Sciatic nerve (tissue), 2 donors: ENCODE measurements at places on chromosomes 6 and 20. TPM values are rescaled to one million over a fixed set of nuclear protein-coding genes. Genes with fewer than 3 reads are reported as not detected.

DNA sequence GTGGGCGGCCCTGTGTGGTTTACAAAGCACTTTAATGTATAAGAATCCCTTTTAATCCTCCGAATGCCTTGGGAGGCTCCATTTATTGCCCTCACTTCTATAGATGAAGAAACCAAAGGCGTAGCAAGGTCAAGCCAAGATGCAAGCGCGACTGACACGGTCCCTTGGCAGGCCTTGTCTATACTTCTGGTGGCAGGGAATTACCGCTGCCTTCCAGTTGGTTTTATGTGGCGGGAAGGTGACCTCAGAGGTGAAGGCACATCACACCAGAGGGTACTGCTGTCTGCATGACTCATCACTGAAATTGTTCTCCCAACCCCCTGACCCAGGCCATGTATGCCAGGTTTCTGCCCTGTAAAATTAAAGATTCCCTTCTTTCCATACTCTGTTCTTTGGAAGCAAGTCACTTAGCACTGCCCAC, 36.1 kb upstream of the NAA20 start:
- no peak for DNase-seq

GRCh38 chr6:5522147-5522546, 260.8 kb downstream of the FARS2 start:
- no peak for DNase-seq

CPXM1 gene
- total RNA-seq = 5.9 TPM

ABRACL gene
- 8.5 TPM for total RNA-seq

DNA sequence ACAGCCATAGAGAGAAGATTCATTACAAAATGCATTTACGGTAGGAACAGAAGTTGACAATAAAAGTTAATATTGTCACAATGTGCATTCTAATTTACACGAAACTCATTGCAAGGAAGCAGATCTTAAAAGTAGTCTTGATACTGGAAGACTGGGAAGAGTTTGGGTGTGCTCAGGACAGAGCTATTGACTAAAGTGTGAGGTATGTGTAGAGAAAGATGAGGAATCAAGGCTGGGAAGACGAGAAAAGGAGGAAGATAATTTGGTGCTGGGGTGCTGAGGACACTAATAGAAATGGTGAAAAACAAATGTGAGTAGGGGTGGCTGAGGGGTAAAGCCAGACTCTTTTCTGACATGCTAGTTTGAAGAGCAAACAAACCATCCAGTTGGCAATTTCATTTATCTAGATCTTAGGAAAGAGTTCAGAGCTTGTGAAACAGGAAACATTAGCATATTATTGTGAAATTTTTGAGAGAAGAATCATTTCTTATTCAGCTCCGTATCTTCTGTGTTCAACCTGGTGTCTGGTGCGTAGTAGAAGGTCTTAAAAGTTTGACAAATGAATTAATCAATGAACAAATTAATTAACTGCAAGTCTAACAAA, 72.7 kb downstream of the ELOVL4 start:
- no peak for DNase-seq

DNA sequence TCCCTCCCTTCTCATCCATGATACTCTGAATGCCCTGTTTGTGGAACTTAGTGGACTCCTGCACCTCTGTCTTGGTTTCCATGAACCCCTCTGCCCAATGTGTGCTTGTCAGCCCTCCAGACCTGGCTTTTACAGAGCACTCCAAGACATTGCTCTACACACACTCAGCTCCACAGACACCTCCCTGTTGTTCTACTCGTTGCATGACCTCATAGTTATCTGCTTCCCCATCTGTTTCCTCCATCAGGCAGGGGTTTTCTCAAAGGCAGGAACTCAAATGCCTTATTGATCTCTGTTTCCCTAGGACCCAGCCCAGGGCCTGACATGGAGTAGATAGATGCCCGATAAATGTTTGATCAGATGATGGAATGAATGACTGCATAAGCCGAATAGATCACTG, 13.3 kb downstream of the PLCG1 start:
- DNase-seq = no peak

TFAP2D gene
- total RNA-seq = not detected

VWA7 gene
- total RNA-seq = 0.94 TPM

- DNase-seq = no peak
These were observed 13.9 kb upstream of the NAA20 start for GRCh38 chr20:20003031-20003954.

EPHA7 gene
- 2.6 TPM for total RNA-seq

DNA sequence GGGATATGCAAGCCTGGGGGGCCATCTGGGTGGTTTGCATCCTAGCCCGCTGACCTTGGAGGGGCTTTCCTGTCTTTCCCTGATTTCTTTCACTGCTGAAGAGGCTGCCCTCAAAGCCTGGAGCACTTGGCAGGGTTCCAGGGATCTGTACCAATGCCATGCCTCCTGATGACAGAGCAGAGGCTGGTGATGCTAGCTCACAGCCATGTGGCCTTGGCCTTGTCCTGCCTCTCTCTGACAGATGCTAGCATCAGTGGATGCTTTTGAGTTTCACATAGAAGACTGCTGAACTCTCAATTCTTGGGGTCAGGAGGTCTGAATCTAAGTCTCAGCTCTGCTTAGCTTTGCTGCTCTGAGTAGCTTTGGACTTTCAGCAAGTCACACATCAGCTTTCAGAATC, 21.9 kb upstream of the RREB1 start:
- peak; percentile 73 for DNase-seq

LTA gene
- 0.27 TPM for total RNA-seq
